ENCODE measurements at places on chromosomes 7 and 10. TPM values are rescaled to one million over a fixed set of nuclear protein-coding genes. Genes with fewer than 3 reads are reported as not detected.

The FGFR2 gene
- total RNA-seq: 48.0 TPM

The ECHS1 gene
- 71.0 TPM for total RNA-seq

The TMEM72 gene
- not detected for total RNA-seq

The PPP1R17 gene
- total RNA-seq: not detected

The FOXI2 gene
- not detected for total RNA-seq

The NAT16 gene
- not detected for total RNA-seq

The GPC2 gene
- 2.5 TPM for total RNA-seq

The SEC31B gene
- total RNA-seq: 10.1 TPM

The OR13A1 gene
- not detected for total RNA-seq

The FFAR4 gene
- total RNA-seq: 2.1 TPM

The PTPN12 gene
- 138 TPM for total RNA-seq

The FAM200A gene
- total RNA-seq: 6.4 TPM

The MOGAT3 gene
- total RNA-seq: not detected

The PCLO gene
- total RNA-seq: 5.9 TPM

The IDI2 gene
- total RNA-seq: not detected

The IL6 gene
- 9.4 TPM for total RNA-seq

The NPC1L1 gene
- 0.06 TPM for total RNA-seq

The FAM180A gene
- total RNA-seq: 2.7 TPM

The KNDC1 gene
- total RNA-seq: 10.4 TPM

The CALCR gene
- 0.16 TPM for total RNA-seq

Data from left lung (tissue), 14 donors.